Activated naive CD4-positive, alpha-beta T cell treated with anti-CD3 and anti-CD28 coated beads, Interleukin-2, amount 50 U/mL, for 72 hours (primary cell): ENCODE measurements at places on chromosomes 7 and 10. TPM values are rescaled to one million over a fixed set of nuclear protein-coding genes. Genes with fewer than 3 reads are reported as not detected.

Gene TBATA
- total RNA-seq: not detected

GRCh38 chr10:98144985-98145384, 10.5 kb downstream of the R3HCC1L start:
- no peak for DNase-seq

Gene GPR26
- total RNA-seq: not detected

Gene AGAP9
- total RNA-seq: 6.1 TPM

Gene ITGB8
- 0.02 TPM for total RNA-seq

DNA sequence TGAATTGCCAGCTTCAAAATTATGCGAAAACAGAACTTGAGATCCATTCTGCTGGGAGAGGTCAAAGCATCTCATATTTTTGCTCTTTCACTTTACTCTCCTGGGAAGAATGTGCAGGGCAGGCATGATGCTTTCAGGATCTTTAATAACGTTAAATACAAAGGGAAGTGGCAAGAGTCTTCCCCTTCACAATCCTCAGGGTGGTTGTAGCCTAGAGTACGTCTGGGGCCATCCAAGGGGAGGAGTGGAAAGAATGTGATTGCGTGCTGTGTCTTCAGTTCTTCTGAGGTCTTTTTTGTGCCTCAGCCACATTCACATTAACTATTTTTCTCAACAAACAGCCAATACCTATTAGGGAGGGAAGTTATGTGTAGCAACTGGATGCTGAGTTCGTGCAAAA, 207.3 kb downstream of the HGF start:
- DNase-seq: no peak

Gene OR6V1
- total RNA-seq: not detected

Gene PNLIPRP2
- not detected for total RNA-seq

DNA sequence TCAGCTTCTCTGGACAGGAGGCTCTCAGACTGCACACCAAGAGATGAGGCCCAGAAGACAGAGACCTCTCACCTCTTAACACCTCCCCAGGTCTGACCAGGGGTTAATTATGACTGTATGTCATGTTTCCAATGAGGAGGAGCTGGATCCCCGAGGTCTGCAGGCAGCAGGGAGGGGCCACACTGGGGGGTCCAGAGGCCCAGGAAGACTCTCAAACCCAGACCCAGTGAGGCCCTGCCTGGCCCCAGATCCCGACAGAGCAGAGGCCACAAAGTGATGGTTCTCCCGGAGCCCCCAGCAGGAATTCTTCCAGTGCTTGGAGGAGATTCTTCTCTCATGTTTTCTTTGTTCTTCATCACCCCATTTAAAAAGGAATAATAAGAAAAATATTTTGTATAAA, 28.8 kb downstream of the PTPRN2 start:
- DNase-seq: no peak

Gene AKR1C2
- total RNA-seq: not detected

DNA sequence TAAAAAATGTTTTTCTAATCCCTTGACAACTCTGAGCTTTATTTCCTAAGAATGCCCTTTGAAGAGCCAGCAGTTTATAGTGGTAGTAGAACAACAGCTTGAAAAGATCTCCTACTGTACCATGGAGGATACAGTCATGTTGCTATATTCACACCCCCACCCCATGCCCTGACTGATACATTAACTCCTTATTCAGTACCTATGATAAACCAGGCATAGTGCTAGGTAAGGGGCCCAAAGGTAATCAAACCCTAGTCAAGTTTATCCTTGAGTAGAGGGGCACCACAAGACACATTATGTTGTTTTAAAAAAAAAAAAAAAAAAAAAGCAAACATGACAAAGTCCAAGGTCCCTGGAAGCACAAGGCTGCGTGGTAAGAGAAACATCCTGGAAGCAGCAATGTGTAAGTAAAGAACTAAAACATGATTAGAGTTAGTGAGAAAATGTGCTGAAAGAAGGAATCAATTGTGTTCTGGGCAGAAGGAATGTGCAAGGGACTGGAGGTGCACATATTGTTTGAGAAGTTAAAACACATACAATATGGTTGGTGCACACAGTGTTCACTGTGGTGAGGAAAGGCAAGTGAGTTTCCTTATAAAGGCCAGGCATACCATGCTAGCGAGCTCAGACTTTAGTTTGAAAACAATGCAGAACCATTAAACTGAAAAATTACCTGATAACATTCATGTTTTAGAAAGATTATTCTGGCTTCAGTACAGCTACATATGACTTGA, 51.2 kb downstream of the PDE1C start:
- DNase-seq: no peak

DNA sequence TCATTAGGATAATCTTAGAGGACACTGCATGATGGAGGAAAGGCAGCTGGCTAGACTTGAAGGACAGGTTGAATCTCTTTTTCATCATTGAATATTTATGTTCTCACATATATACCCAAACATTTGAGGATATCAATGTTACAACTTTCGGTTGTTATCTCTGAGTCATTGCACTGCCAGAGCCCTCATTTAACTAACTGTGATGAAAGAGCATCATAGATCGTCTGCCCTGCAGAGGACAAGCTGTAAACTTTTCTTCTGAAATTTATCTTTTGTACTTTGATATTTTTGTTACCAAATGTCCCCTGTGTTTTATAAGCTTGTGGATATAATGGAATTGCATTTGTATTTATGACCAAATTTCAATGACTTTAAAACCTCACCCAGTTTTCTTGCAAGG, 298.7 kb downstream of the PHF14 start:
- no peak for DNase-seq

DNA sequence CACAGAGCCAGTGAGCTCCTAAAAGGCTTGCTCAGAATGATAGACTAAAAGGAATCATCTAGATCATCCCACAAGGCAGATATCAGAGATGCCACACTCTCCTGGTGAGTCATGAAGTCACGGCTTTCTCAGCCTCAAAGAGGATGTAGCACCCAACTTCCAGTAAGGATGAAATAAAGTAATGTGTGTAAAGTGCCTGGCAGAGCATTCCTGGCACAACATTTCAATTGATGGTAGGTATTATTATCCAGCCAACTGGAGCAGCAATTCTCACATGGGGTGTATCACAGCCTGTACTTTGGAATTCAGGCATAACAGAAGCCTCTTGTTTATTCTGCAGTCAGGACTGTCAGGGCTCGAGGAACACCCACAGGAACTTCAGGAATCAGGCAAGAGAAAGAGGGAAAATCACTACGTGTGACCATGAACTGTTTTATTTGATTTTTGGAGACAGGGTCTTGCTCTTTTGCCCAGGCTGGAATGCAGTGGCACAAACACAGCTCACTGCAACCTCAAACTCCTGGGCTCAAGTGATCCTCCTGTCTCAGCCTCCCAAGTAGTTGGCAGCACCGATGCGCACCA, 5.3 kb upstream of the NAT16 start:
- DNase-seq: no peak

Gene ZNF853
- total RNA-seq: 1.7 TPM
